Sigmoid colon (tissue), 7 donors: ENCODE measurements at places on chromosomes 4 and X. TPM values are rescaled to one million over a fixed set of nuclear protein-coding genes. Genes with fewer than 3 reads are reported as not detected.

DNA sequence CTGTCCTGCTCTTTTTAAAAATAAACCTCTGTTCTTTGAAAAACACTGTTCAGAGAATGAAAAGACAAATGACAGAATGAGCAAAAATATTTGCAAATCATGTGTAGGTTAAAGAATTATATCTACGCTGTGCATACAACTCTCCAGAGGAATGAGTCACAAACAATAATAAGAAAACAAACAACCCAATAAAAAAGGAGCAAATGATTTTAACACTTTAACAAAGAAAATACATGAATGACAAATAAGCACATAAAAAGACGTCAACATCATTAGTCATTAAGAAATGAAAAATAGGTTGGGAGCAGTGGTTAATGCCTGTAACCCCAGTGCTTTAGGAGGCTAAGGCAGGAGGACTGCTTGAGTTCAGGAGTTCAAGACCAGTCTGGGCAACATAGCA, 21.1 kb upstream of the LRCH2 start:
- DNase-seq = no peak

GRCh38 chrX:128106630-128107029, 54.4 kb upstream of the ACTRT1 start:
- DNase-seq = no peak

DCAF8L2 gene
- total RNA-seq = not detected

- DNase-seq = no peak
These were observed 1236.5 kb upstream of the TENM3 start for GRCh38 chr4:181006499-181007260.

DNA sequence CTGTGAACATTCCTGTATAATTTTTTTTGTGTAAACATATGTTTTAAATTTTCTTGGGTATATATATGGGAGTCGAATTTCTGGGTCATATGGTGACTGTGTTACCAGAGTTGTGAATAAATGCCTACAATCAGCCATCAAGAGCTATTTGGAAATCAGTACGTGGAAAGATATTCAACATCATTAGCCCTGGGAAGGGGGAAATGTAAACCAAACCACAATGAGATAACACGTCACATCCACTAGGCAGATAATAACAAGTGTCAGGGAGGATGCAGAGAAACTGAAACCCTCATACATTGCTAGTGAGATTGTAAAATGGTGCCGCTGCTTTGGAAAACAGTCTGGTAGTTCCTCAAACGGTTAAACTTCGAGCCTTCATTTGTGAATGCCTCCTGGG, 43.9 kb downstream of the LUZP4 start:
- DNase-seq = no peak

GRCh38 chr4:128159967-128160366, 98.9 kb downstream of the LARP1B start:
- no peak for DNase-seq

- peak; percentile 66 for DNase-seq
These were observed at the start of gene ITGB1BP2 for GRCh38 chrX:71301195-71301924. Gene ITGB1BP2 (plus strand): TSS chrX:71301750. CDS start chrX:71301807, 57 bp downstream.

- no peak for DNase-seq
These were observed 8.9 kb downstream of the GPR174 start for GRCh38 chrX:79153348-79153747.

DNA sequence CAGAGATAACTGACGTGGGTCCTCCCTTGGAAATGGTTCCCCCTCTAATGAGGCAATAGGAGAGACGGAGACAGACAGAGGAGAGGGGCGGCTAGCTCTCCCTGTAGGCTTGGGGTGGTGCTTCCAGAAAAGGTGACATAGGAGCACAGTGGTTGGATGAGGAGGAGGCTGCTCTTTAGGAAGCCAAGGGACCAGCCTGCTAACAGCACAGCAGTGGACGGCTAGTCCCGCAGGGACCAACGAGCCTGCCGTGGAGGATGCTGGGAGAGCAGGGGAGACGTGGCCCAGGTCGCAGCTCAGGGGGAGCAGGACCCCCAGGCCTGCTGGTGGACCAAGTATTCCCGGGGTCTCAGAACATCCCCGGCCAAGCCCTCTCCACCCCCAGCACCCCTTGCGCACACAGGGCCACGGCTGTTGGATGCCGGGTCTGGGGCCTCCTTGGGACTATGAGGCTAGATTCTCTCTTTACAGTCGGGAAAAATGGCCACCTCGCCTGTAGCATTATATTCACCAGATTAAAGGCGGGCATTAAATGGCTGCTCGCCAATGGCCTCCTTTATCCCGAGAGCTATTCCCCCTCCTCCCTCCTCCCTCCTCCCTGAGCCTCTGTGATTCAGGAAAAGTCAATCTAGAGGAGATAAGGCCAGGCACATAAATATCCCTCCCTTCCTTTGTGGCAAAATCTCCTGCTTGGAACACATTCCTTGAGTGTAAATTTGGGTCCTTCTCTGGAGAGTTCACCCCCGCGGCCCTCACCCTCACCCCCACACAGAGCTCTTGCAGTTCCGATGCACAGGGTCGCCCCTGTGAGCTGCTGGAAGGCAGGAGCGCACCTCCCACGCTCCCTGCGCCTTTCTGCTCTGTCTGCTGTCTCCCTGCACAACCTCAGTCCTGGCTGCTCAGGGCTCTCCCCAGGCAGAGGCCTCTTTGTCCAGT, 30.5 kb upstream of the NSG1 start:
- no peak for DNase-seq

FGF5 gene
- total RNA-seq = 0.33 TPM

DNA sequence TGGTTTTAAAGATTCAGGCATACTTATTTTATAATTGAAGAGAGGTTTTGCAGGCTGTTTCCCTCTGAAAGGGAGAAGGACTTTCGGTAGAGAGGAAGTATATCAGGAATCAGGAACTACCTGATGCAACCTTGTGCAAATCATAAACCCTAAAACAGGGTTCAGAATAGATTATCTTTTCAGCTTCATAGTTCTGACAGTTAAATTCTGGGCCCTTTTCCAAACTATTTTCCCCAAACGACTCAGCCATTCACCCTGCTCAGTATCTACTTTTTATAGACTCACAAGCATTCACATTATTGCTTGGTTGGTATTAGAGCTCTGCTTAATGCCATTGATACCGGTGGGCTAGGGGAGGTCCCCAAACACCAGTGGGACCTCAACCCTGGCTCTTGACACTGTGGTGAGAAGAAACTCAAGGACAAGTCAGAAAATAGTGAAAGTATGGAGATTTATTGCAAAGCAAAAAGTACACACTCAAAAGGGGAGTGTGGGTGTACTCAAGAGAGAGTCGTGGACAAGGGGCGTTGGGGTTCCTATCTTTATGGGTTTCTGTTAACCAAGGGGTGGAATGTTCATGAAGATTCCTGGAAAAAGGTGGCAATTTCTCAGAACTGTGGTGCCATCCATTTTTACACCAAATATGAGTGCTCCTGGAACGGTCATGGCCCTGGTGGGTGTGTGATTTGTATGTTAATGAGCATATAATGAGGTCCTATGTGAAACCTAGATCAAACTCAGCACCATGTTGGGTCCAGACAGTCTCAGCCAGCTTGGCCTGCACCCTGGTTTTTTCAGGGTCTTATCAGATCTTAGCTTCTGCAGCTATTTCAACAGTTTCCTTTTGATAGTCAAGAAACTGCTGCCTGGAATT, 238.3 kb downstream of the DCLK2 start:
- no peak for DNase-seq

DNAAF6 gene
- not detected for total RNA-seq

DNA sequence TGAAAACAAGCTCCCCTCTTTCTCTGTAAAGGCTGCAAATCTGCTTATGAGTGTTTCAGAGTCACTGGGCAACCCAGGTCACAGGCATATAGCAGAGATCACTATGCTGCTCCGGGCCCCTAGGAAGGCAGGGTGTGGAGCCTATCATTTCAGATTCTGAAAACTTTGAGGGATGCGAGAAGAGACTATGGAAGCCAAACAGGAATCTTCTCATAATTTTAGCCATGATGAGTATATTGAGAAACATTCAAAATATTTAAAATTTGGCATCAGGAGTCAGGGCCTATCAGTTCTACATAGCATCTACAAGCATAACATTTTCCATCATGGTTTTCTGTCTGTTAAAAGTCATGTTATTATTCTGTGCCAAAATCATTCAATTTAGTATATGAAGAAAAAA, 61.7 kb upstream of the ATXN3L start:
- DNase-seq = no peak

PTTG2 gene
- 2.4 TPM for total RNA-seq

TRIM61 gene
- 0.41 TPM for total RNA-seq

MAGEA4 gene
- not detected for total RNA-seq

GAGE10 gene
- not detected for total RNA-seq

CDS1 gene
- 0.49 TPM for total RNA-seq

DNA sequence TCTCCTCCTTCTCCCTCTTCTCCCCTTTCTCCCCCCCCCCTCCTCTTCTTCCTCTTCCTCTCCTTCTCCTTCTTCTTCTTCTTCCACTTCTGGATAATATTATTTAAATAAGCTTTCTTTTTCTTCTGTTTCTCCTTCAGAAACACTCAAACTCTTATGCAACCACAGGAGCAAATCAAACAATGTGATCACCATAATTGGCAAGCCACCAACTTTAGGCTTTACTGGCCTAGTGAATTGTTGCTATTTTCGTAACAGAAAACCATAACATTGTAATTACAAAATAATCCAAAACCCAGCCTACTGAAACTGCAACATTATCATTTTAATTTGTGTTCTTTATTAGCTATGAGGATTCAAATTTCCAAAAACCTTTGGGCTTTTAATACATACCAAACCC, 14.3 kb downstream of the DCAF8L1 start:
- no peak for DNase-seq

DNA sequence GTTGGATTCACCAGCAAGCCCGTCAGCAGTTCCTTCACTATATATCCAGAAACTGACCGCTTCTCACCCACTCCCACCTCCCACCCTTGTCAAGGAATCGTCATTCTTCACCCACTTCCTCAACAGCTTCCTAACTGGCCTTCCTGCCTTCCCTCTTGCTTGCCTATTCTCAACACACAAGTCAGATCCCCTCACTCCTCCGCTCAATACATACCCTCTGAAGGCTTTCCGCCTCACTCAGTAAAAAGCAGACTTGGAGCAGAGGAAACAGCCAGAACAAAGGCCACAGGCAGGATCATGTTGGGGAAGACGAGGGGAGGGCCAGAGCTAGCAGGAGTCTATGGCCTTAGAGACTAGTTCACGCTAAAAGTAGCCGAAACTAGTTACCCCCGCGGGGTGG, 23.7 kb downstream of the RWDD4 start:
- no peak for DNase-seq

- DNase-seq = no peak
These were observed 381.5 kb upstream of the GALNT7 start for GRCh38 chr4:172787111-172787510.

DNA sequence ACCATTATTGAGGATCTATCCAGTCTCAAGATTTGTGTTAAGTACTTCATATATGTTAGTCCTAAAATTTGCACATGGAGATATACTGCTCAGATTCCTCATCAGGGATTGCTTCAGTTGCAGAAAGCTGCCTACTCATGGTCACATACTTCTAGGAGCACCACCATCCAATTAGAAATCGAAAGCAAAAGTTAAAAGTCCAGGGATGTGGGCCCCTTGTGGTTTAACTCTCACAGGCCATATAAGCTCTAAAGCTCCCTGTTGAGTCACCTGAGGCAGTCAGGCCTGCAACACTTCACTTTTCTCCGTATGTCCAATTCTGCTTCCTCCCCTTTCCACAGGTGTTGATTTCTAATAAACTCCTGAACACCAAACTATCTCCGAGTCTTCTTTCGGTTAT, 84.2 kb downstream of the CNOT6L start:
- DNase-seq = no peak

WNK3 gene
- total RNA-seq = 1.8 TPM

DNA sequence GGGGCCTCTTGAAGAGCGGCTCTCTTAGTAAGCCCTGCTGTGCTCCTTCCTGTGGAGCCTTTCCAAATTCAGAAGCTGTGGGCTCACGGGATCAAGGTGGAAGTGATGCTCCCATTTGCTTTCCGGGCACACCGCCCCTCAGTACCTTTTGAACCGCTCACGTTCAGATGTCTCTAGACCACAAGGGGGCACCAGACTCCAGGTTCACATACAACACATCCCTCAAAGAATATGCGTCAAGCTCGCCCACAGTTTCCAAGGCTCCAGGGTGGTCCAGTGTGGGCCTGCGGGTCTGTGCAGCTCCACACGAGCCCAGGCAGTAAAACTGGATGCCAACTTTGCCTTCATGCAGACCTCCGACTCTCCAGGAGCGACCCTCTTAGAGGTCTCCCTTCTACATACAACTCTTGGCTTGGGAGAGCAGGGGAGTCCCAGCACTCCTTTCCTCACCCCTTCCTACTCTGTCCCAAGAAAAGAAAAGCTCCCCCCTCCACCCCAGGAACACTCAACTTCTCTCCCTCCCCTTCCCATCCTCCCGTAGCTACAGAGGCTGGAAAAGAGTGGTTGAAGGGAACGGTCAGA, 11.0 kb downstream of the SUPT20HL1 start:
- DNase-seq = peak; percentile 81

- DNase-seq = no peak
These were observed 97.2 kb upstream of the ACSL4 start for GRCh38 chrX:109830157-109830703.

SLC25A43 gene
- 16.1 TPM for total RNA-seq

DNA sequence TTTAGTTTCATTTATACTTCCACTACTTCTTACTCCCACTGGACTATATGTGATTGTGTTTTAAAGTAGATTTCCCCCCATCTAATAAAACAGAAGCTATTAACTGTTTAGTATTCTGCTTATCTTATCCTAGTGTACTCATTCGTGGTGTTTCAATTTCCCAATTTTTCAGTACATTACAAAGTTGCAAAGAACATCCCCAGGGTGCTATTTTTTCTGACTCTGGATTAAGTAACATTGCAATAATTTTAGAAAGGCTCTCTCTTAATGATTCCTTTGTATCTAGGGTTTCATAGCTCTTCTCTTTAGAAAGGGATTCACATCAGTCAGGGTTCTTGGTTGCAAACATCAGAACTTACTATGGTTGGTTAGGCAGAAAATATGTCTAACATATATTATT, 317.9 kb upstream of the DIPK2B start:
- DNase-seq = no peak
